ENCODE measurements at places on chromosomes 7 and 10.

DNA sequence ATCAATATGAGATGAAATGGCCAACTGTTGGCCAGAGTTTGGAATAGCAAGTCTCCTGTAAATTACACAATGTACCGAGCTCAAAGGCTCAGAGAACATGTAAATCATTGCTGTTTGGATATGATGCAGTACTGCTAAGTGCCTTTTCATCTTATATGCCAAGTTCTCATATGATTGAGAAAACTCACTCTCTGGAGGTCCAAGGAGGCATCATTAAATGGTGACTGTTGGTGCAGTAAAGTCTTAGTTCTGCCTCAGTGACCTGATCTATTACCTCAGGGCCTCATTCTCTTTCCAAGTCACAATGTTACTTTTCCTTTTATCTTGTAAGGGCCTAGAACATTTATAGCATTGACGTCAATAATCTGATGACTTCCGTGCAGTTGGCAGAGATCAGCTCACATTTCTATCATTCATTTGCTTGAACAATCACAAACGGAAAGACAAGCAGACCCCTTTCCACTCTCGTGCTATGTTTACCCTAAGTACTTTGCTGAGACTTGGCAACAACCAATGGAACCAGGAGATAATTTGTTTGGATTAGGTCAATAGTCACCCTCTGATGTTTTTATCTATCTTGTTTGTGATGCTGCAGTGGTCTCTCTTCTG lies 32.6 kb upstream of the PDK4 start:
- DNase-seq, result no peak

GRCh38 chr7:111292026-111292470 lies 201.1 kb downstream of the LRRN3 start:
- no peak for DNase-seq

DNA sequence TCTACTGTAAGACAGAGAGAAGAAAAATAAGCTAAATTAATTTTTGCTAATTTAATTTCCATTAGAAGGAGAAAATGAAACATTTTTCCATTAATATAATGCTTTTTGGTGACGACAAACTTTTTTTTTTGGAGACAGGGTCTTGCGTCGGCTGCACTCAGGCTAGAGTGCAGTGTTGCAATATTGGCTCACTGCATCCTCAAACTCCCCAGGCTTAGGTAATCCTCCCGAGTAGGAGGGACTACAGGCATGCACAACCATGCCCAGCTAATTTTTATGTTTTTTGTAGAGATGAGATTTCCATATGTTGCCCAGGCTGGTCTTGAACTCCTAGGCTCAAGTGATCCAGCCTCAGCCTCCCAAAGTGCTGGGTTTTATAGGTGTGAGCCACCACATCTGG lies 229.8 kb upstream of the LRRN3 start:
- DNase-seq, result peak; percentile 30

GRCh38 chr7:12557282-12557681 lies 13.2 kb upstream of the SCIN start:
- no peak for DNase-seq

GRCh38 chr7:82816272-82816671 lies 346.4 kb downstream of the PCLO start:
- no peak for DNase-seq

DNA sequence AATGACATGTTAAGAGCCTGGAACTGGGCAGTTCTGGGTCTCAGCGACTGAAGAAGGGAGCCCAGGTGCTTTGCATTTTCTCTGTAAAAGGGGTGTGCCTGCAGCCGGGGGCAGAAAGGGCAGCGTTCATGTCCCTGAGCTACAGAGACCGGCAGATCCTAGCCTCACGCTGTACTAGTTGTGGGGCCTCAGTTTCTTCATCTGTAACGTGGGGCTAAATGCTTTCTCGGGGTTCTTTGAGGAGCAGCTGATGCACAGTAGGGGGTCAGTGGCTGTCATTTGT lies 79.6 kb downstream of the NEURL1 start:
- no peak for DNase-seq

DNA sequence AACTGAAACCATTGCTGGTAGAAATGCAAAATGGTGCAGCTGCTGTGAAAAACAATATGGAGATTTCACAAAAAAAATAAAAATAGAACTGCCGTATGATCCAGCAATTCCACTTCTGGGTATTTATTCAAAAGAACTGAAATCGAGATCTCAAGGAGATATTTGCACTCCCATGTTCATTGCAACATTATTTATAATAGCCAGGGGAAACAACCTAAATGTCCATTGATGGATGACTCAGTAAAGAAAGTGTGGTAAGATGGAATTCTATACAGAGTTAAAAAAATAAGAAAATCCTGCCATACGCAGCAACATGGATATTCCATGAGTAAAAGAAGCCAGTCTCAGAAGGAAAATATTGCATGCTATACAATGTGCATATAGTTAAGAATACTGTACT lies 290.6 kb upstream of the GHITM start:
- no peak for DNase-seq

- no peak for DNase-seq
Measured at GRCh38 chr10:28558186-28558585, 25.3 kb downstream of the WAC start.

DNA sequence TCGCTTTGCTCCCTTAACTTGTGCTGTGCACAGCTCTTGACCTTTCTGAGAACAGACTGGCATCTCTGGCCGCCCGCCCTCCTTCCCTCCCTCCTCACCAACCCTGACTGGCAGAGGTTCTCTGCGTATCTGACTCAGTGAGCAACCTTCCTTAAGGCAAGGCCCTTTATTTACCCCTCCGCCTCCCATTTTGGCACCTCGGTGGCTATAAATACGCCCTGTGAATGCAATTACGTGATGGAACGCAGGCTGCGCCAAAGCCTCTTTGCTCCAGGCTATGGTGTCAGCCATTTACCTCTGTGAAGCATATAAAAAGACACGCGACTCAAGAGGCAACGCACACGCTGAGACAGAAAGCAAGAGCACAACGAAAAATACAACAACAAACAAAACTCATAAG lies 764.3 kb downstream of the SUGCT start:
- no peak for DNase-seq

- DNase-seq, result no peak
Measured at GRCh38 chr10:114600057-114600456, 58.0 kb downstream of the ABLIM1 start.

GRCh38 chr7:130409067-130409711 lies 28.9 kb downstream of the CPA1 start:
- DNase-seq, result no peak

DNA sequence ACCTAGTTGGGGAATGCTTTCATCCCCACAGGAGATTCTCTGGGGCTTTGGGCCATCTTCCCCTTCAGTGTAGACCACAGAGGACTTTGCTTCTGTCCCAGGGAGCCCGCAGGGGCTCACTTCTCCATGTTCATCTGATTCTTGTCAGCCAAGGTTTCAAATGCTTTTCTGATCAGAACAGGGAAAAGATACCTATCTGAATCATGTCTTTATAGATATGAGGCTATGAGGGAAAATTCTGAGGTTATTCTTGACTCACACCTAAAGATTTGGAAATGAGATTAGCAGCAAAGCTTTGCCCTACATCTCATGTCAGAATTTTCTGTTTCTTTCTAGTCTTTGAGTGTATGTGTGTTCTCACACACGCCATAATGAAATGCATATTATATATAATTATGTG lies 53.3 kb downstream of the FIGNL1 start:
- DNase-seq, result no peak

- DNase-seq, result no peak
Measured at GRCh38 chr7:84589012-84589411, 394.4 kb upstream of the SEMA3A start.

DNA sequence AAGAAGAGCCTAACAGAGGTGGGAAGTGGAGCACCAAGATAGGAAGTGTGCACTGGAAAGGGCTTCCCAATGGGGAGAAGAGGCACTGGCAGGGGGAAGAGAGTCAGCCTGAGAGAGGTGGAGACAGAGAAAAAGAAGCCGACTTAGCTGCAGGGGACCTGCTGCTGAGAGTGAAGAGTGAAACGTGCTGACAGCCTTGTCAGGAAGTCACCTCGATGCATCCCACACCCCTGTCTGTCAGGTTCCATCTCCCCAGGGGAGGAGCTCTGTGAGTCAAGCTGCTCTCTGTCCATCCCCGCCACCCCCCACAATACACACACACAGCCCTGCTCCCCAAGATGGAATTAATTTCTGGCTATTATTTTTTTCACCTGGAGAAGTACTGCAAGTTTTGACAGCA lies 14.0 kb downstream of the KAZALD1 start:
- DNase-seq, result no peak

GRCh38 chr7:139853506-139854123 lies 24.6 kb downstream of the TBXAS1 start:
- peak; percentile 8 for DNase-seq

DNA sequence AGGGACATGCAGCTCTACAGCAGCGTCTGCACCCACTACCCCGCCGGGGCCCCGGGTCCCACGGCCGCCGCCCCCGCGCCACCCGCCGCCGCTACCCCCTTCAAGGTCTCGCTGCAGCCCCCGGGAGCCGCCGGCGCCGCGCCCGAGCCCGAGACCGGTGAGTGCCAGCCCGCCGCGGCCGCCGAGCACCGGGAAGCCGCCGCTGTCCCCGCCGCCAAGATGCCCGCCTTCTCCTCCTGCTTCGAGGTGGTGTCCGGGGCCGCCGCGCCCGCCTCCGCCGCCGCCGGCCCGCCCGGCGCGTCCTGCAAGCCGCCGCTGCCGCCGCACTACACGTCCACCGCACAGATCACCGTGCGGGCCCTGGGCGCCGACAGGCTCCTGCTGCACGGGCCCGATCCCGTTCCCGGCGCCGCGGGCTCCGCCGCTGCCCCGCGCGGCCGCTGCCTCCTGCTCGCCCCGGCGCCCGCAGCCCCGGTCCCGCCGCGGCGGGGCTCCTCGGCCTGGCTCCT lies 631 bp downstream of the OTUD1 start:
- DNase-seq, result no peak

- DNase-seq, result no peak
Measured at GRCh38 chr7:158779061-158780000, 50.0 kb downstream of the ESYT2 start.

GRCh38 chr10:95698415-95698814 lies 4.7 kb upstream of the TCTN3 start:
- DNase-seq, result no peak

DNA sequence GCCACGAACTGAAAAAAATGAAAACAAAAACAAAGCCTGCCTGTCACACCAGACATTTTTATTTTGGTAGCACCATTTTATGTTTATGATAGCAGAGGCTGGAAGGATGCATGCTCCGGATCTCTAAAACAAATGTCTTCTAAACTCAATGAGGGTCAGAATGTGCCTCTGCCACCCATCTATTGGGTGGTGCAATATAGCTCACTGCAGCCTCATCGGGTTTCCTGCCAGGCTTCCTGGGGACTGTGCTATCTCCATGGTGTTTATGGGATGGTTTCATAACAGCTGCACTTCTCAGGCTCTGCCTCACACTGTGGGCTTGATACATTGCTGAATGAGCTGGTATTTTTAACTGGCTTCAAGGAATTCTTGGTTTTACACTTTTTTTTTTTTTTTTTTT lies 94.4 kb downstream of the ITIH5 start:
- peak; percentile 49 for DNase-seq

- no peak for DNase-seq
Measured at GRCh38 chr10:6718550-6718949, 138.5 kb upstream of the PRKCQ start.

- DNase-seq, result no peak
Measured at GRCh38 chr7:110595694-110596093, 495.2 kb upstream of the LRRN3 start.

- DNase-seq, result peak; percentile 90
Measured at GRCh38 chr7:48244864-48245271, 73.6 kb downstream of the ABCA13 start.

- DNase-seq, result no peak
Measured at GRCh38 chr7:1898628-1899185, 228.6 kb downstream of the ELFN1 start.

DNA sequence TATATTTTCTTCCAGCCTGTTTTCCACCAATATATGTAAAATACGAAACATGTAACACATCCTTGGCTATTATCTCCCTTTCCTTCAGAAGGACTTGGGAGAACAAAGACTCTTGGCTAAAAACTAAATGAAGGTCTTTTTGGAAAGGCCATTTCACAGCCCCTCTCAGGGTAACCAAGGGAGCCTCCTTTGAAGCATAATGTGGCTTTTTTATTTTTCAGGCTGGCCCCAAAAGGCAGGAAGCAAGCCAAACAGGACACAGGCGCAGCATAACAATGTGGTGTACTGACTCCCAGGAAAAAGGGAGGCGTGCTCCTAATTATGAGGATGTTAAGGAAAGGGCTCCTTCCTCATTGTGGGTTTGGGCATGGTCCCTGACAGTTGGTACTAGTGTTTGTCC lies 30.3 kb upstream of the CCSER2 start:
- no peak for DNase-seq

- DNase-seq, result no peak
Measured at GRCh38 chr7:35038354-35038753, 1.1 kb upstream of the DPY19L1 start.

DNA sequence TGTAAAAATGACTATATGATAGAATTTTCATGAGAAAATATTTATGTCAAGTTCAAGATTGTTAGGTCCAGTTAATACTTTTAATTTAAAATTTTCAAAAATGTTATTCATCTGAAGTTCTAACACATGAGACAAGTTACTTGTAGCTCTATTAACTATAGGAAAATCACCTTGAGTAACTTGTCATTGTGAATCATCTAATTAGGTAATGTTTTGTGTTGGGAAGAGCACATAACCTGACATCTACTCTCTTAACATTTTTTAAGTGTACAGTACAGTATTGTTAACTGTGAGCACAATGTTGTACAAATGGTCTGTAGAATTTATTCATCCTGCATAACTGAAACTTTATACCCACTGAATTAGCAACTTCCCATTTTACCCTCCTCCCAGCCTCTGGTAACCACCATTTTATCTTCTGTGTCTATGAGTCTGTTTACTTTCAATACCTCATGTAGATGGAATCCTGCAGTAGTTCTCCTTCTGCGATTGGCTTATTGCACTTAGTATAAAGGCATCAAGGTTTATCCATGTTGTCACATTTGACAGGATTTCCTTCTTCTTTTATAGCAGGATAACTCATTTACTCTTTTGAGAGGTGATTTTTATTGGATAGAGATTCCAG lies 54.6 kb downstream of the ARL4A start:
- DNase-seq, result peak; percentile 81

GRCh38 chr7:98493030-98493778 lies 92.3 kb upstream of the BAIAP2L1 start:
- no peak for DNase-seq

DNA sequence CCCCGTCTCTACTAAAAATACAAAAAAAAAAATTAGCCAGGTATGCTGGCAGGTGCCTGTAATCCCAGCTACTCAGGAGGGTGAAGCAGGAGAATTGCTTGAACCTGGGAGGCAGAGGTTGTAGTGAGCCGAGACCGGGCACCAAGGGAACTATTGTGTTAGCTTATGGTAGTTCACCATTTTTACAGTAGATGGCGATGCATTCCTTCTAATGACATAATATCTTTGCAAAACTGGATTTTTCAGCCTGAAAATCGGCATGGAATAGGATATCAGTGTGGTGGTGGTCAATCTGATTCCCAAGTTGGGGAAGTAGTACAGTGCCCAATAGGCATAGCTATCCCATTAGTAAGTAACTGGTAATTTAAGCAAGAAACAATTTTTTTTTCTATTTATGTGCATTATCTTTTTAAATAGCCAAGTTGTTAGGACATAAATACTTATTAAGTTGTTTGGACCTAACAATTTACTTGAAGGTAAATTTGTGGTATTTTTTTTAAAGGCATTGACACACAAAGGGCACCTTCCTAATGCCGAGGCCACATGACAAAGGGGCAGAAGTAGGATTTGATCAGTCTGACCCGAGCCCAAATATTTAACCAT lies 17.6 kb upstream of the IMPDH1 start:
- peak; percentile 46 for DNase-seq

Data from MV-4-11 (cell line).